ENCODE measurements at places on chromosomes 1 and 21.

GRCh38 chr1:90768098-90768497 lies 51.0 kb upstream of the BARHL2 start:
- DNase-seq: no peak

GRCh38 chr21:43025636-43026180 lies 49.9 kb downstream of the CBS start:
- DNase-seq: no peak

- no peak for DNase-seq
These were observed 77.9 kb upstream of the KCNJ15 start for GRCh38 chr21:38178653-38179470.

GRCh38 chr1:210159211-210159610 lies 73.4 kb upstream of the SERTAD4 start:
- no peak for DNase-seq

DNA sequence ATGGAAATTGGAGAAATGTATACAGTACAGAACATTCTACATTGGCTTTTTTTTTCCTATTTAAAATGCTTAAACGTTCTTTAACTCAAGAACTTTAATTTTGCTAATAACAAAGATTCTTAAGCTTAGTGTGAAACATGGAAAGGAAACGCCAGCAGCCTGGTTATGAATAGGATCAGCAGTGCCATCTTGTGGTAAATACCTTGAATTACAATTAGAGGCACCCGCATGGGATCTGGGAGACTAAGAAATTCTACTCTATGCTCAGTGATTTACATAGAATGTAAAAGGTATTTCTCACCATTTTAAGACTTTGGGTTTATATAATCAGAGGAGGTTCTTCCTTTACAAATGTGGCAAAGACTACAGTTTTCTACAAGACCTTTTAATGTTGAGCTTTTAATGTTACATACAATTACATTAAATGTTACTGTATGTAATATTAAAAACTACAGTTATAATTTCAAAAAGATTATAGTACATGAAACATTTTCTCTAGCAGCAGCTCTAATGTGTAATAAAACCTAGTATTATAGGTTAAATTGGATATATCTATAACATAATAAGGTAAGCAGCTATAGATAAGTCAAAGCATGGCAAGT lies 32.1 kb upstream of the APOBEC4 start:
- peak; percentile 9 for DNase-seq

- no peak for DNase-seq
These were observed 36.8 kb upstream of the PKN2 start for GRCh38 chr1:88647249-88647645.

- no peak for DNase-seq
These were observed 52.1 kb downstream of the FMO4 start for GRCh38 chr1:171366085-171366484.

DNA sequence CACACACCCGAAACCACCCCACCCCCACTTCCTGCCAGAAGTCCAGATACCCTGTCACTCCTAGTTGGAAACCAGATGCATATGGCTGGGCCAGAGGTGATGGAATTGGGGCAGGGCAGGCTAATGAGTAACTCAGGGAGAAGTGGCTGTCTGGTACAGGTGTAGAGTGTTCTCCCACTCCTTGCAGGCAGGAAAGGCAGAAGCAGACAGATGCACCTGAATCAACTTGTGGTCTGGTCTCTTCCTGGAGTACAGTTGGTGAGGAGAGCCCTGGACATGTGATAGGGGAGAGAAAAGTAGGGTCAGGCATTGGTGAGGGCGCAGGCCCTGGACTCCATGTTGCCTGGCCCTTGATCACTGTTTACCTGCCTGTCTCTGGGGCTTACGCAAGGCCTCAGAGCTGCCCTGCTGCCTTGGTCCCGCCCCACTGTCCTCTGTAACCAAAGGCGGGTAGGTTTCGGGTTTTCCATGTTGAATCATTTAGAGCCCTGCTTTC lies 2.5 kb downstream of the CGN start:
- no peak for DNase-seq

GRCh38 chr1:180265871-180266270 lies 35.8 kb downstream of the LHX4 start:
- DNase-seq: no peak

GRCh38 chr1:184648856-184649201 lies 105.8 kb downstream of the EDEM3 start:
- no peak for DNase-seq

- no peak for DNase-seq
These were observed 290.4 kb downstream of the KCNT2 start for GRCh38 chr1:196317535-196318522.

DNA sequence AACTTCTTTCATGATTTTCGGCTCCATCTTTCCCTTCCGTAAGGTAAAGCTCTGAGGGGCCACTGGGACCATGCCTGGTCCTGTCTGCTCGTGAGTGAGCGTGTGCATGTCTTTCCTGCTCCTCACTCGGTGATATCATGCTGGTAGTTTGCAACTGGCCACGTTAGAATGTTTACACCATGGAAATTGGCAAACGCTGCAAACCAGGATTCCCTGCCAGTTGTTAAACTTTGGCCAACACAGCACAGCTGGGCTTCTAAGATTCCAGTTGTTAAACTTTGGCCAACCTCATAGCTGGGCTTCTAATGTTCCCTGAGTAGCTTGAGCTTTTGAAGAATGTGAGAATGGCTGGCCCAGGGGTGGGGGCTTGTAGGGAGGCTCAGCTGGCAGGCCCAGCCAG lies 68.0 kb upstream of the ACTL8 start:
- no peak for DNase-seq

DNA sequence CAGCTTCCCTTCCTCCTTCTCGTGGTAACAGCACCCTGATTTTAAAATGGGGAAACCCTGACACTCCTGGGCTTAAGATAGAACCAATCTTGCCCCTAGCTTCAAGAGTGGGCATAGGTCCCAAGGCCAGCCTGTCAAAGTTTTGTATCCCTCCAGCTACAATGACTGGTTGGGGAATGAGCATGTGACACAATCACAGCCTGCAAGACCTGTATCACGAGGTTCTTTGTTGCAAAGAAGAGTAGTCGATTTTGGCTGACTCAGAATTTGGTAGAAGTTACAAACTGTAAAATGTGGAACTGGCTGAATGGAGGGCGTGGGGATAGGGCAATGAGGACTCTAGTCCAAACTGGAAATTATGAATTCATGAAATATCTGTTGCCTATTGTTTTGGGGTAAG lies 18.7 kb downstream of the CTSK start:
- no peak for DNase-seq

- peak; percentile 68 for DNase-seq
These were observed 855 bp upstream of the IVNS1ABP start for GRCh38 chr1:185317886-185318310.

All from effector CD4-positive, alpha-beta T cell (primary cell).